Stimulated activated CD4-positive, alpha-beta T cell treated with anti-CD3 and anti-CD28 coated beads, Interleukin-15, amount 100 ng/mL, for 48 hours (primary cell): ENCODE measurements at places on chromosomes 3 and 15.

GRCh38 chr3:160956785-160957184, 148.4 kb downstream of the B3GALNT1 start:
- no peak for DNase-seq

DNA sequence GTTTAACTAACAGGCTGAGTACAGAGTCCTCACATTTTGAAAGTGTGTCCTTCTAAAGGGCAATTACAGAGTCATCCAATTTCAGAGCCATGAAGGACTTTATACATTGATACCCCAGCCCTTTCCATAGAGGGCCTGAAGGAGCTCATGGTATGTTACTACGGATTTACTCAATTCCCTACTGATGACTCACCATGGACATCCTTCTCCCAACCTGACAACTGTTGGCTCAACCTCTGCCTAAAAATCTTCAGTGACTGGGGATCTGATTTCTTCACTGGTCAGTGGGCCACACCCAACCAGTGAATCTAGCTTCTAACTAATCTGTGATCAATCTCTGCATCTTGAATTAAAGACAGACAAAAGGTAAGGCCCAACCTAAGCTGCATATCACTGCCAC, 963.4 kb upstream of the CFAP20DC start:
- DNase-seq: no peak

- DNase-seq: no peak
These were observed 32.9 kb downstream of the OR4F15 start for GRCh38 chr15:101844916-101845315.

DNA sequence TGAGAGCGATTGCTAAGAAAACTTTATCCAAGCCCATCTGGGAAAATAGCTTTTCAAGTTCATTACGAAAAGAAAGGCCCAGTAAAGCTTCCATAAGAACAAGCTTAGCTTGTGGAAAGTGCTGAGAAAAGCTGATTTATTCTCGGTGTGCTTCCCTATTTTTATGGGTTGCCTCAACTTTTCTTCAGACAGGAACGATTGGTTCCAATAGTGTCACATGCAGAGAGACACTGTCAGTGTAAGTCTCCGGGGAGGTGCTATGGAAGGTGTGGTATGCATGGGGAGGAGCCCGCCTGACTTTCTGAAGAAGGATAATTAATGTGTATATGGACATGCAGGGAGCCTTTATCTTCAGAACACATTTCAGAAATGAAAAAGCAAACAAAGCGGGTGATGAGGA, 177.2 kb downstream of the SSR3 start:
- no peak for DNase-seq

DNA sequence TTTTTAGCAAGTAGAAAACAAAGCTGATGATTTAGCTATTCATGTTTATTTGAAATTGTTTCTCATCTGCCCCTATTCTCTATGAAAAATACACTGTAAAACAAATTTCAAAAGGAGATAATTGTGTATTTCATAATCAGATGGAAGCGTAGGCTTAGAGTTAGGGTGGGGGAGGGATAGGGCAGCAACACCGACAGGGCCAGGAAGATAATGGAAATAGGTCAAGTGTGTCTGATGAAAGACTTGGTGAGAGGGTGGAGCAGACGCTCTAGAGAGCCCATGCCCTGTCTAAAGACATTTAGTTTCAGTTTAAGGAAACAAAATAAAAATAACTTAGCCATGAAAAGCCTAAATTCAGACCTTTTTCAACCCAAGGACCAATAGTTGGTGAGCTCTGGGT, 51.6 kb upstream of the ARL6 start:
- DNase-seq: no peak

DNA sequence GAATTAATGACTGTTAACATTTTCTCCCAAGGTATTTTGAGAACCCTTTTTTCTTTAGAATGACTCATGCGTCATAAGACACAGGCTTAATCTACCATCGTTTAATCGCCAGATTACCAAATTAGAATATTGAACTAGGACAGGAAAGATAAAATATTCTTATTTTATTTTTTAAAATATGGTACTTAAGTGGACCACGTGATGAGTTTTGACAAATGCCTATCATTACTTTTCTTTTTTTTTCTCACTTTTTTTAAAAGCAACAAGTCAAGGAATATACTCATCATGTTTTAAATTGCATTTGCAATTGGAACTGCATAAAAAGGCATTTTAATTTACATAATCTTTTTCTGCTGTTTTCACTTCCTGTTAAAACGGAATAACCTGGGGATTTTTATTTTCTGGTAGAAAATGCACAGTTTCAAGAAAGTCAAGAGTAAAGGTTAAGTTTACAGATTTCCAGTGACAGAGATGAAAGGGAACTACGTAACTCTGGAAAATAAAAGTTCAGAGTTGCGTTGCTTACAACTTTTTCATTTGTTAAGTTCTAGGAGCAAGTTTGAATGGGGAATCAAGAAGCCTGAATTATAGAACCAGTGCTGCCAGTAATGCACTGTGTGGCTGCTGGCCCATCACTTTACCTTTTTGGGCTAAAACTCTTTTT, 23.6 kb downstream of the SIAH2 start:
- DNase-seq: no peak

DNA sequence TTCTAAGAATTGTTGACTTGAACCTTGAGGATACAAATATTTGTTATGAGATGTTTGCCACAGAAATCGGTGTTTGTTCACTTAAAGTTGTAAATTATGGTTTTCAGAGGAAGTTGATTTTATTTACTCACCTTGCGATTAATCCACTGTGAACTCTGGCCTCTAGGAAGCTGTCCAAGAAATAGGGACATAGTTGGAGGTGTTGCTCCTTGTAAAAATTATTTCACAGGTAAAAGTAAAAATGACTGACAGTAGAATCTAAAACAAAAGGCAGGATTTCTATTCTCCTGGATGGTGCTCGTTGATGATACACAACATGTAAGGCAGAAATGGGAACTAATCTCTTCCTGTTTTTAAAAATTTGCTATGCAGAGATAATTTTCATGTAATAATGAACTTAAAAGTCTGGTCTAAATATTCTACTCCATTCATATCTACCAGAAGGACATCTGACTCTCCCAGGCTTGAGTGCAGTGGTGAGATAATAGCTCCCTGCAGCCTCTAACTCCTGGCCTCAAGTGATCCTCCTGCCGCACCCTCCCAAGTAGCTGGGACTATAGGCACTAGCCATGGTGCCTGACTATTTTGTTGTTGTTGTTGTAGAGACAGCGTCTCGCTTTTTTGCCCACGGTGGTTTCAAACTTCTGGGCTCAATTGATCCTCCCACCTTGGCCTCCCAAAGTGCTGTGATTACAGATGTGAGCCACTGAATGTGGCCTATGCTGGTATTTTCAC, 17.1 kb upstream of the LZTFL1 start:
- DNase-seq: no peak

DNA sequence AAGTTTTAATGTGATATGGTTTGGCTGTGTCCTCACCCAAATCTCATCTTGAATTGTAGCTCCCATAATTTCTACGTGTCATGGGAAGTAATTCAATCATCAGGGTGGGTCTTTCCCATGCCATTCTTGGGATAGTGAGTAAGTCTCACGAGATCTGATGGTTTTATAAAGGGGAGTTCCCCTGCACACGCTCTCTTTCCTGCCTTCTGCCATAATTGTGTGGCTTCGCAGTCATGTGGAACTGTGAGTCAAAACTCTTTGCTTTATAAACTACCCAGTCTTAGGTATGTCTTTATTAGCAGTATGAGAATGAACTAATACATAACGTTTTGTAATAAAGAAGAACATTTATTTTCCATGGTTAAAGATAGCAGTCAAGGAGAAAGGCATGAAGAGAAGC, 39.2 kb upstream of the GOLIM4 start:
- no peak for DNase-seq
